ENCODE measurements at places on chromosomes 1 and 21.

GRCh38 chr1:21013510-21013909 is 163.2 kb downstream of the EIF4G3 start:
- DNase-seq, result no peak

- peak; percentile 7 for DNase-seq
These were observed 3.9 kb downstream of the RNF220 start for GRCh38 chr1:44408632-44409602.

- peak; percentile 77 for DNase-seq
These were observed 6.5 kb downstream of the CD55 start for GRCh38 chr1:207328004-207328403.

DNA sequence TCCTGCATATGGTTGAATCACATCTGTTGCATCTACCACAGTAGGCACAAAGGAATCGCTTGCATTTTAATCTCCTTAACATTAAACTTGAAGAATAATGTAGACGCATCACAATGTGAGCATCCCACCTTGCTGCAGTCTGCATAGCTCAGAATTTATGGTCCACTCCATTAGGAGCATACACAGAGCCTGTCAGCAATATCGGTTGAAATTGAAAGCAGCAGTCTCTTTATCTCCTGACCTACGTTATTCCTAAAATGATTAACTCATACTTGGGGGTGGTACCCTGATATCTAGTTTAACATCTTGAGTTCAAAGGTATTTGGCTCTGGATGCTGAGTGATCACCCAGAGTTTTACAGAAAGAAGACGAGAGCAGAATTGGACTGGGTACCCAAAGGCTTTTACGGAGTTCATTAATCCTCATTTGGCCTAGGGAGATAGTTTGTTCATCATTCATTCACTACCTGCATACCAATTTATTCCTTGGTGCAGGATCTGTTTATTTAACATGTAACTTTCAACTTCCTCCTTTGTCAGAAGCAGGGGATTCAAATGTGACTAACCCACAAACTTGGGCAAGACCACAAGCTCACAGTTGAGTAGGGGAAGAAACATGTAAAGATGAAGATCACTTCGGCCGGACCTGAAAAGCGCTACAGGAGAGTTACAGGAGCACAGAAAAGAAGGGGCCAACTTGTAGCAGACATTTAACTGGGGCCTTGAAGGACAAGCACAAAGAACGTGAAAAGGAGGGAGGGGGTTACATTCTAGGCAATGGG is 187.9 kb downstream of the DAB1 start:
- no peak for DNase-seq
